Right ventricle myocardium inferior (tissue), 1 donor: ENCODE measurements at places on chromosomes 4 and X. TPM values are rescaled to one million over a fixed set of nuclear protein-coding genes. Genes with fewer than 3 reads are reported as not detected.

- DNase-seq = no peak
Observed at GRCh38 chr4:86592553-86593249, 1.4 kb upstream of the PTPN13 start.

DNA sequence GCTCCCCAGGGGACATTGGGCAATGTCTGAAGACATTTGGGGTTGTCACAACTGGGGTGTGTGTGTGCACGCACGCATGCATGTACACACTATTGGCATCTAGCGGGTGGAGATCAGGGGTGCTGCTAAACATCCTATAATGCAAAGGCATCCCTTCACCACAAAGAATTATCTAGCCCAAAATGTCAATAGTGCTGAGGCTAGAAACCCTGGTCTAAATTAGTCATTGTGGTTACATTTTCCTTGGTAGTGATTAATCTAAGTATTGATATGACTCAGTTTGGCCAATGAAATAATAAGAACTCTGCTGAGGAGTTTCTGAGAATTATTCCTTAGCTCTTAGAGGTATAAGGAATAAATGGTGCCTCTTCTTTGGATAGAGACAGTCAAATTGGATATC lies 200.2 kb downstream of the CLCN4 start:
- no peak for DNase-seq

DNA sequence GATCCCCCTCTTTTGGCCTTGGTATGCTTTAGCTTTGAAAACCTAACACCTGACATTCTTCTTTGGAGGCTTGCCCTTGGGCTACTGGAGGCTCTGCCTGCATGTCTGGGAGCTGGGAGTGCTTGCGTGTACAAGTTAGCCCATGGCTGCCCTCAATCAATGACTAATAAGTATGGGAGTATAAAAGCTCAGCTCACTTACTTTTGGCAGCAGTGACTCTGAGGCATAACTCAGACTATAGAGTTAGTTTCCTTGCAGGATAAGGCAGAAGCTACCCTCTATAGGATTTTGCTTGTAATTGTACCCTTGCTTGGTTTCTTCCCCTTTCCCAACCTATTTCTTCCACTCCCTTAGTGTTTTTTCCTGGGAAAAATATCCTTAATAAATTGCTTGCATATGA lies 247.9 kb downstream of the PPP1R2C start:
- no peak for DNase-seq

The LRRC66 gene
- total RNA-seq = 0.32 TPM

The FAM9C gene
- 0.38 TPM for total RNA-seq

- no peak for DNase-seq
Observed at GRCh38 chr4:129218360-129218759, 122.4 kb downstream of the C4orf33 start.

GRCh38 chr4:26267087-26267486 lies 53.7 kb upstream of the RBPJ start:
- no peak for DNase-seq

The DDX60 gene
- 7.7 TPM for total RNA-seq
